ENCODE measurements at places on chromosomes 7 and 10.

- DNase-seq = no peak
Observed at GRCh38 chr10:60733517-60733822, 44.8 kb upstream of the CDK1 start.

DNA sequence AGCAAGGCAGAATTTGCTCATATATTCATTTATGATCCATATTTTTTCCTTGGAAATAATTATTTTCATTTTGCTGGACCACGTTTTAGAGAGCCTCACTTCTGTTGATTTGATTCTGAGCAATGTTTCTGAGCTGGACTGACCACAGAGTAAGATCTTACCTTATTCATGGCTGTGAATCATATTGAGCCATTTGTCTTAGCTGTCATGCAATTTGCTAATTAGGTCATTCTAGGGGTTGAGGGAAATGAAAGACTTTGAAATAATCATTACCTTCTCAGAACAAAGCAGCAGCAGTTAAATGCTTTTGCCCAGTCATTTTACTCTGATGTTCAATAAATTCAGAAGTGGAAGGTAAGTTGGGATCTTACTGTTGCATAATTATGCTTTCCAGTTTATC, 251.4 kb downstream of the SDK1 start:
- DNase-seq = no peak

DNA sequence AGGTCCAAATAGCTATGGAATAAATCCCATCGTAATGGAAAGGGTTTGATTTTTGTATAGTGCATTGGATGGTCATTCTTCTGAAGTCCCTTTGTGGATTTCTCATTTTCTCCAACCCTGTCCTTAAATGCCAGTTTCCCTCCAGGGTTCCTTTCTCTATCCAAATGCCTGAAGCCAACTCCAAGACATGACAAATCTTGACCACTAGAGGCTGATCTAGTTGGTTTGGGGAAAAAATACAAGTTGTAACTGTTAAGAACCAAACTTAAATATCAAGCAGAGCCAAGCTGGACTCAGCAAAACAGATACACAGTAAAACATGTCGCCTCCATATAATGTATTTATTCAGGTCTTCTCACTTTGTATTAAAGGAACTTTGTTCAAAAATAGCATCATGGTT, 28.7 kb downstream of the FRMD4A start:
- DNase-seq = no peak

GRCh38 chr10:43739161-43739560, 90.5 kb upstream of the ZNF32 start:
- DNase-seq = no peak

DNA sequence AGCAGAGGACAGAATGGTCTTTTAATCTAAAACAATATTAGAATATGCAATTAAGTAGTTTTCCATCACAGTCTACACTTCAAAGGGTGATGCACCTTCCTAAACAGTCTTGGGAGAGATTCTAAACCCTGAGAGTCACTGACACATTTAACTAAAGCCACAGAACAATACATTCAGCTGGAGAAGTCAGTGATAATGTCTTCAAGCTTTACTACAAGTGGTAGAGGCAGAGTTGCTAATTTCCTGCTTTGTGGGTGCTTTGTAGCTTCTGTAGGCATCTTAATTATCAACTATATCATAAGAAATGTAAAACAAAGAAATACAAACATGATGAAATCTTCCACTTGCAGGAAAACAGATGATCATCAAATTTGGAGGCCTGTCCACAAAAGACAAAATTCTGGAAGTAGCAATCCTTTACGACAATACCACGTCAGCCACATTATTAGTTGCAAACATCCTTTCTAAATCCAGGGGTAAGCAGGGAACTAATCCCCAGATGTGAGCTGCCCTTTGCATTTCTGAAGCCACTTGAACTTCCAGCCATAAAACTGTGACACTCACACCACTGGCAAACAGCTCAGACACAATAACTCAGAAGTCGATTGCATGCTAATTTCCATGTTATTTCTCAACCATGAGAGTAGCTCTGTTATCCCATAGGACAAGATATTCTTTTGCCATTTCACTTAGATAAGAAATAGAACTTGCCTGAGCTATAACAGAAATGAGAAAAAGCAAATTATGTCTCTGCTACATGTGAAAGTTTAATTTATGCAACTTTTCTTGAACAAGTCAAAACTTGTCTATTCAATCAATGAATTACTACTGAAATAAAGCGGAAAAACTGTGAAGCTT, 212.2 kb downstream of the FAM107B start:
- no peak for DNase-seq

DNA sequence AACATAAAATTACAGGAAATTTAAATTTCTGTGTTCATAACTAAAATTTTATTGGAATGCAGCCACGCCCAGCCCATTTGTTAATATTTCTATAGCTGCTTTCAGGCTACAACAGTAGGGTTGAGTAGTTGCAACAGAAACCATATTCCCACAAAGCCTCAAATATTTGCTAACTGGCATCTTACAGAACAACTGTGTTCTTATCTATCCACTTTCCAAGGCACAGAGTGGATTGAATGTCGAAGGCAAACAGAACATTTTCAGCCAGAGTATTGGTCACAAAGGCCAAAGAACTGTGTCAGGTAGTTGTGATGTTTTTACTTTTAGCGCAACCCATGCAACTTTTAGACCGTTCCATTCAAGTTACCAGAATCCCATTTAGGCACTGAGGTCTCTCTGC, 51.1 kb upstream of the OPN4 start:
- no peak for DNase-seq

DNA sequence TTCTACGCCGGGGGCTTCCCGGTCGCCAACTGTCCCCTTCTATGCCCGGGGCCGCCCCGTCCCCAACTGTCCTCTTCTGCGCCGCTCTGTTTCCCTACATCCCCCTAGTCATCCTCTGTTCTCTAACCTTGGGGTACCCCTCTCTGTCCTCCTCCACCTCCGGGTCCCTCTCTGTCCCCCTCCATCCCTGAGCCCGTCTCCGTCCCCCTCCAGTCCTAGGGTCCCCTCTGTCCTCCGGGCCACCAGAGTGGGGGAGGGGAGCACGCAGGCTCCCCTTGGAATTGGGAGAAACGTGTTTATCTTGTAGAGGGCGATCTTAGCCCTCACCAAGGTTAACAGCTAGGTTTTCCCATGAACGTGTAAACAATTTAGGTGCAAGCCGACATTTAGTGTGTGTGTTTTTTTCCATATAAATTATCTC, 852 bp upstream of the KLF6 start:
- no peak for DNase-seq

- no peak for DNase-seq
Observed at GRCh38 chr7:125814100-125814499, 884.5 kb upstream of the POT1 start.

GRCh38 chr7:55557666-55558188, 14.6 kb downstream of the VOPP1 start:
- DNase-seq = no peak

GRCh38 chr7:130409067-130409711, 28.9 kb downstream of the CPA1 start:
- no peak for DNase-seq

DNA sequence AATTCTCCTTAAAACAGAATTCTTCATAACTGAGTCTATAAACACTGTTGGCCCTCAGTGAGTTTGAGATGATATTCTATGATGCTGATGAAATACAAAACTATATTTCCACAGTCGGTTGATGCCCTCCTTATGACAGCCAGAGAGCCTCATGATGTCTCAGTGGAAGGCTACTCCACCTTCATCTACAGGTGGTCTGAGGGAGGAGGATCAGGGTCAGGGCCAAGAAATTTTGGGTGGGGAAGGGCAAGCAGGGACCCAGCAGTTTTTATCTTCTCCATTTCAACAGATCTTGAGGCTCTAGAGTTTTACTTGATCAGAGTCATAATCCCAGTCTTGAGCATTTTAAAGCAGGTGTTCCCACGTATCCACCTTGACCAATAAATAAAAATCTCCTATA, 90.8 kb downstream of the CCDC71L start:
- no peak for DNase-seq
